ENCODE measurements at places on chromosomes 11 and 22. TPM values are rescaled to one million over a fixed set of nuclear protein-coding genes. Genes with fewer than 3 reads are reported as not detected.

DNA sequence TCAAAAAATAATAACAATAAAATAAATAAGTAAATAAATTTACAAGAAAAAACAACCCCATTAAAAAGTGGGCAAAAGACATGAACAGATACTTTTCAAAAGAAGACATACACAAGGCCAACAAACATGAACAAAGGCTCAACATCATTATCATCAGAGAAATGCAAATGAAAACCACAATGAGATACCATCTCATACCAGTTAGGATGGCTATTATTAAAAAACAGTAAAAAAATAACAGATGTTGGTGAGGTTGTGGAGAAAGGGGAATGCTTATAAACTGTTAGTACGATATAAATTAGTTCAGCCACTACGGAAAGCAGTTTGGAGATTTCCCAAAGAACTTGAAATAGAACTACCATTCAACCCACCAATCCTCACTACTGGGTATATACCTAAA, 44.6 kb downstream of the PRCP start:
- no peaks in the 10 kb centered on the region for H3K36me3 ChIP-seq
- no peak for DNase-seq
- no peak overlapping the region for H3K4me3 ChIP-seq
- no peak overlapping the region for H3K27ac ChIP-seq
- H3K27me3 ChIP-seq, result no peaks in the 10 kb centered on the region

GRCh38 chr11:134425816-134426536, 13.9 kb upstream of the B3GAT1 start:
- no peaks in the 10 kb centered on the region for H3K27me3 ChIP-seq
- H3K4me1 ChIP-seq, result no peaks in the 10 kb centered on the region
- DNase-seq, result no peak

DNA sequence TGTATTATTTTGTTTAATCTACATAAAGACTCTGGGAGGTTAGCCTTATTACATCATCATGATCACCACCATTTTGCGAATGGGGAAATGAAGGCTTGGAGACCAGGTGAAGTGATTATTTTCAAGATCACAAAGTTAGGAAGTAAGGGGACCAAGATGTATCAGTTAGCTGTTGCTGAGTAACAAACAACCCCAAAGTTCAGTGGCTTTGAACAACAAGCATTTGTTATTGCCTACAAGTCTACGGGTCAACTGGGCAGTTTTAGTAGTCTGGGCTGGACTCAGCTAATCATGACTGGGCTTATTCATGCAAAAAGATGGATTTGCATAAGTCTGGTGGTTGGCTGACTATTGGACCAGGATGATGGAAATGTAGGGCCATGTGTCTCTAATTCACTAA, 389.2 kb downstream of the MIAT start:
- H3K4me1 ChIP-seq, result no peaks in the 10 kb centered on the region
- H3K4me3 ChIP-seq, result no peak overlapping the region
- no peaks in the 10 kb centered on the region for H3K27me3 ChIP-seq

DNA sequence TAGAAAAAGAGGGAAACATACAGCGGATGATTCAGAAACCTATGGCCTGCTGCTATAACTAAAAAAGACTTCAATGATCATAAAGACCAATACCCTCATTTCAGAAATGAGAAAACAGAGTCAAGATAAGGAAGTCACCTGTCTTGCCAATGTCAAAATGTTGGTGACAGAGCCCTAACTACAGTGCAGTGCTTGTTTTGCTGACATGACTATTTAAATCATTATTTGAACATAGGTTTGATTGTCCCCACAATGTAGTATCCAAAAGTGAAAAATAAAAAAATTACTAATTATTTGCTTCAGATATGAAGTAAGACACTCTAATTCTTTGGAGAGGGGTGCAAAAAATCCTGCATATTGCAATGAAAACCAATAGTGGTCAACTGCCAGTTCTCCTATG, 115.7 kb downstream of the SOX6 start:
- no peak overlapping the region for H3K27ac ChIP-seq
- H3K27me3 ChIP-seq, result no peaks in the 10 kb centered on the region
- no peak for DNase-seq

DNA sequence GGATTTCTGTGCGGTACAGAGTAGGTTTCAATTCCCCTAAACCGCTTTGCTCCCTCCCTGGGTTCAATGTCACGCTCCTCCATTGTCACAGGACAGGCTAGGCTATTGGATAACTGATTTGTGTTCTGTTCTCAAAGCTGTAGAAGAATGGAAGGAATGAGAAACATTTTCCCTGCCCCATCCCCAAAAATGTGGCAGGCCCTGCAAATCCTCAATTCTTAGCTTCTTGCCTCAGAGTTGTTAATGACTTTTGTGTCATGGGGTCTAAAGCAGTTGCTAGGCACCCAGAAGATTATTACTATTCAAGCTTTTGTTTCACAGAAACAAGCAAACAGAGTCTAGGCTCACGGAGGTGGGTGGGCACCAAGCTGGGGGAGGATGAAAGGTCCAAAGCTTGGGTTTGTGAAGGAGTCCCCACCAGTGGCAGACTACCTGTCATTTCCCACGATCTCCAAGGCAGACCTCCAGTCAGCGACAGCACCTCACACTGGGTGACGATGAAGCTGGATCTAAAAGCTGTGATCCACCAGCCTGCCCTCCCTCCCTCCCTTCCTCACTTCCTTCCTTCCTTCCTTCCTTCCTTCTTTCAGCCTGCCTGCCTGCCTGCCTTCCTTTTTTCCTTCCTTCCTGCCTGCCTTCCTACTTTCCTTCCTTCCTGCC, 1080.2 kb downstream of the OPCML start:
- DNase-seq, result no peak
- no peak overlapping the region for H3K27ac ChIP-seq
- no peak overlapping the region for H3K4me3 ChIP-seq
- no peaks in the 10 kb centered on the region for H3K36me3 ChIP-seq
- H3K27me3 ChIP-seq, result no peaks in the 10 kb centered on the region
- H3K4me1 ChIP-seq, result no peaks in the 10 kb centered on the region

- no peaks in the 10 kb centered on the region for H3K36me3 ChIP-seq
- no peaks in the 10 kb centered on the region for H3K27me3 ChIP-seq
- no peak overlapping the region for H3K4me3 ChIP-seq
- H3K27ac ChIP-seq, result no peak overlapping the region
- DNase-seq, result no peak
These were observed 594.7 kb downstream of the NELL1 start for GRCh38 chr11:21264125-21264524.

DNA sequence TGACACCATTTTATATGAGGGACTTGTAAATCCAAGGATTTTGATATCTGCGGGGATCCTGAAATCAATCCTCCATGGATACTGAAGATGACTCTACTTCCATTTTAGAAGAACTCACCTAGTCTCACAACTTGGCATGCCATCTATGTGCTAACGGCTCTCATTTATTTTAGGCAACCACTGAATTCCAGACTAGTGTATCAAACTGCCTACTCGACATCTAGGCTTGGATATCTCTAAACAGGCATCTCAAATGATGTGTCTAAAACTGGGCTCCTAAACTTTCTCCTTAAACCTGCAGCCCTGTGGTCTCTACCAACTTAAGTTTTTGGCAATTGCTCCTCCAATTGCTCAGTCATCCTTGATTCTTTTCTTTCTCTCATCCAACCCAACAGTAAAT, 31.2 kb upstream of the CLNS1A start:
- H3K36me3 ChIP-seq, result peaks cover 76% of the 10 kb centered on the region
- H3K4me1 ChIP-seq, result no peaks in the 10 kb centered on the region
- no peak overlapping the region for H3K27ac ChIP-seq
- no peak for DNase-seq
- no peak overlapping the region for H3K4me3 ChIP-seq

GRCh38 chr22:46660604-46661201, 40.5 kb downstream of the GRAMD4 start:
- peaks cover 20% of the 10 kb centered on the region for H3K36me3 ChIP-seq
- H3K27ac ChIP-seq, result no peak overlapping the region
- no peaks in the 10 kb centered on the region for H3K27me3 ChIP-seq
- peak; percentile 41 for DNase-seq
- H3K4me1 ChIP-seq, result peaks cover 11% of the 10 kb centered on the region
- H3K4me3 ChIP-seq, result no peak overlapping the region

DNA sequence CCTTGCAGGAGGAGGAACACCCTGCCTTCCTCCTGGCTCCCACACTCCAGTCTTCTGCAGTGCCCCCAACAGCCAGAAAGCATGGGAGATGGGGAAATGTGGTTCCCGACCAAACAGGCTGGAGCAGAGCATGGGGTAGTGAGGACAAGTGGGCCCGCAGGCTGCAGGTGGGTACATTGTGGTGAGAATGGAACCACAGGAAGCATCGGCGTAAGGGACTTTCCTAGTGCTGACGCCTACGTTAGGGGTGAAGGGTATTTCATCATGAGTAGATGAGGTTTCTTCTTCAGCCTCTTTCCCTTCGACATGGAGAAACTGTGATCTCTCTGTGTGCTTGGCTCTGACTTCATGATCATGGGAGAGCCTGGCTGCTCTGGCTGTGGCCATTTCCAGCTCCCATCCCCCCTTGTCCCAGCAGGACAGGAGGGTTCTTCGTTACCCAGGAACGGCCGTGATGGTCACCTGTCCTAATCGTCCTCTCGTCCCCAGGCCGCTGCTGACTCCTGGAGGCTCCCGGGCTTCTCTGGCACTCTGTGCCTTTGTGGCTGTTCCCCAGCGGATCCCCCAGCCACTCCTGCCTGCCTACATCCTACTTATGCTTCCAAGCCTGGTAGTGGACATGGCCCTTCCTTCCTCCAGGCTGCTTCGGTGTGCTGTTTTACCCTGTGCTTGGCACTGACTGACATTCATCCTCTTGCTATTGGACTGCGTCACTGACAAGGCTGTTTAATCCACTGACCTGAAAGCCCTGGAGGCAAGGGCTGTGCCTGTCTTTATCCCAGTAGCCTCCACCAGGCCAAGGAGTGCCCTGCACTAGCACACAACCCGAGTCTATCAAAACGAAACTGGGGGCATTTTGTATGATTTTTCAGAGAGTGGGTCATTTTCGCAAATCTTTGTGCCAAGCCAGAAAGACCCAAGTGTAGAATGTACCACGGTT, 65.2 kb upstream of the CECR2 start:
- H3K36me3 ChIP-seq, result no peaks in the 10 kb centered on the region
- H3K4me3 ChIP-seq, result no peak overlapping the region
- H3K27ac ChIP-seq, result no peak overlapping the region
- no peaks in the 10 kb centered on the region for H3K4me1 ChIP-seq
- no peak for DNase-seq
- H3K27me3 ChIP-seq, result no peaks in the 10 kb centered on the region

GRCh38 chr11:31822927-31823643, 12.0 kb upstream of the PAX6 start:
- H3K36me3 ChIP-seq, result no peaks in the 10 kb centered on the region
- H3K4me3 ChIP-seq, result no peak overlapping the region
- peaks cover 9% of the 10 kb centered on the region for H3K4me1 ChIP-seq

LMO2 gene
- 58.5 TPM for total RNA-seq

BAIAP2L2 gene
- 0.94 TPM for total RNA-seq

Data from upper lobe of left lung (tissue), 6 donors.